ENCODE measurements at places on chromosomes 16 and 17. TPM values are rescaled to one million over a fixed set of nuclear protein-coding genes. Genes with fewer than 3 reads are reported as not detected.

The GRIN2C gene
- 2.2 TPM for total RNA-seq

DNA sequence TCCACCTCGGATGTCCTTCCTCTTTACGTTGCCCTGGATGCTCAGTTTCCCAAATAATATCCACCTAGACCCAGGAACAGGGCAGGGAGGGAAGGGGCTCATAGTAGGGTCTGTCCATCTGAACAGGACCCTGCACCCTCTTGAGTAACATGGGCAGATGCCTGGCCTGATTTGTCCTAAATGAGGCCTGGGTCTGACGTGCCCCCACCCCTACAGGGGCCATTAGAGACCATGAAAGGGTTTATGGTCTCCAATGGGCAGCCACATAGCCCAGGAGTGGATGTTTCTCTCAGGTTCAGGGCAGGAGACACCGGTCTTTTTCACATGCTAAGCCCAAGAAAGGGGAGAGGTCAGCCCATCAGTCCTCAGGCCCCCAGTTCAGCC, 6.8 kb downstream of the CACNG1 start:
- H3K27ac ChIP-seq: no peak overlapping the region
- H3K4me1 ChIP-seq: peaks cover 4% of the 10 kb centered on the region
- no peak overlapping the region for H3K4me3 ChIP-seq

- H3K27ac ChIP-seq: no peak overlapping the region
- H3K4me1 ChIP-seq: peaks cover 28% of the 10 kb centered on the region
- no peak for DNase-seq
- peaks cover 9% of the 10 kb centered on the region for H3K27me3 ChIP-seq
- H3K4me3 ChIP-seq: no peak overlapping the region
These were observed 190.3 kb downstream of the RBFOX3 start for GRCh38 chr17:79420318-79421243.

DNA sequence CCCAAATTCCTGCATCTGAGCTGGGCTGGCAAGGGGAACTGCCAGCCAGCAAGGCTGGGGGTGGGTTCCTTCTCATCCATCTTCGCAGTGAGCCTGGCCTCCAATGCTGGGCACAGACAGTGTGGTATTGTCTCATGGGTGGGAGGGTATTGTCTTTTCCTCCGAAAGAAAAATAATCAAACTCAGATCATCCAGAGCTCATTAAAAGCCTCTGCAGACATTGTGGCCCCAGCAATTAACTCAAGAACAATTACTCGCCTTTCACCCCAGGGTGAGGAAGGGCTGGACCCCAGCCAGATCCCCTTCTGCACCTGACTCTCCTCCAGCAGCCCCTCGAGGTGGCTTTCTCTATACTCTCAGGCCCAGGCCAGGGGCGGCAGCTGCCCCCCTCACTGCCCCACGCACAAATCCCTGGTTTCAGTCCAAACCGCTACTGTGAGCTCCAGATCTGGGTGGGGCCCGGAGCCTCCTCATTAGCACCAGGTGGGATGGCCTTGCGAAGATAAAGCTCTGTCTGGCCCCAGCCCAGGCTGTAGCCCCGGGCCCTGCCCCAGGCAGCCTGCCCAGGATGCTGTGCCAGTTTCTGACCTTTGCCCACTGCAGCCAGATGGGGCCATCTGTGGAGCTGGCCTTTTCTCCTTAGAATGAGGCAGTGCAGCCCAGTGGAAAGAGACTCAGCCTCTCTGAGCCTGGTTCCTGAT, 2.3 kb upstream of the KRT15 start:
- H3K4me1 ChIP-seq: peaks cover 17% of the 10 kb centered on the region
- H3K36me3 ChIP-seq: no peaks in the 10 kb centered on the region
- H3K27me3 ChIP-seq: no peaks in the 10 kb centered on the region
- no peak overlapping the region for H3K4me3 ChIP-seq
- DNase-seq: no peak

DNA sequence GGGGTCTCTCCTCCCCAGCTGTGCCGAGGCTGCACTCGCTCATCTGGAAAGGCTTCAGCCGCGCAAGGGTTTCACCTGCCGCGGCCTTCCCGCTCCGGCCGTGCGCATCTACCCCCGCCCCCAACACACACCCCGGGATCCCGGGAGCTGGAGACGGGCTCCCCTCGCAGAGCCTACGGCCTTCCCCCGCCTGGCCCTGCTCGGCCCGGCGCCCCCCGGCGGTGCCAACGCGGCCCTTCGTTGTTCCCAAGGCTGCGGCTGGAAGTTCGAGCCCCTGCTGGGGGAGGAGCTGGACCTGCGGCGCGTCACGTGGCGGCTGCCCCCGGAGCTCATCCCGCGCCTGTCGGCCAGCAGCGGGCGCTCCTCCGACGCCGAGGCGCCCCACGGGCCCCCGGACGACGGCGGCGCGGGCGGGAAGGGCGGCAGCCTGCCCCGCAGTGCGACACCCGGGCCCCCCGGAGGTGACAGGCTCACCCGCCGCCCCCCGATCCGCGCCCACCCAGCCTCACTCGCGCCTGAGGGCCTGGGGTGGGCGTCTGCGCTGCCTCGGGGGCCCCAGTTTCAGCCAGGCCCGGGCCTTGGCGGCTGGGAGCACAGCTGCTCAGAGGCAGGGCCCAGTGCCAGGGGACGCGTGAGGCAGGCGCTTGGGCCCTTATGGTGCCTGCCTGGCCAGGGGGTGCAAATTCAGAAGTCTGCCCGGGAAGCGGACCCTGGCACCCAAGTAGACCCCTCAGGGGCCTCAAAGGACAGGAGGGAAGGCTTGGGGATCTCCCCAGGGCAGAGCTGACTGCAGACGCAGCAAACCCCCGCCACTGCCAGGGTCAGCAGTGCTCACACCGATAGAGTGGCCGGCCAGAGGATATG, 11.2 kb downstream of the GALK1 start:
- no peaks in the 10 kb centered on the region for H3K27me3 ChIP-seq
- DNase-seq: no peak
- peaks cover 85% of the 10 kb centered on the region for H3K36me3 ChIP-seq
- H3K4me1 ChIP-seq: peaks cover 35% of the 10 kb centered on the region
- peak overlapping the region; percentile 16 for H3K4me3 ChIP-seq

DNA sequence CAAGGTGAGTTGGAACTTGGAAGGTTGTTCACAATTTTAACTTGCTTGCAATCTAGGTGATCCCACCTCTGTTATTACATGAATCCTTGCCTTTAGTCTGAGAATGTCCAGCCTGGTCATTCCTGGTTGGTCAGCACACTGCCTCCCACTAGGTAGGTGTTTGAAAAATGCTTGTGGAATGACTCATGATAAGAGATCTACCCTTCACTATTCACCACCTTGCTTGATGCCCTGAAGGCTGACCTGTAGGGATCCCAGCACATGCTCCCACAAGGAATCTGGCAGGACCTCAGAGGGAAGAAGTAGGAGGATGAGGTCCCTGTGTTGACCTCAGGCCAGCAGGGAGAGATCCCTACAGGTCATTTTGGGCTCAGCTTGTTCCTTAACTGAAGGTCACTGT, 30.2 kb upstream of the ABCA3 start:
- no peaks in the 10 kb centered on the region for H3K36me3 ChIP-seq
- H3K27ac ChIP-seq: no peak overlapping the region
- no peak for DNase-seq
- peaks cover 3% of the 10 kb centered on the region for H3K27me3 ChIP-seq

DNA sequence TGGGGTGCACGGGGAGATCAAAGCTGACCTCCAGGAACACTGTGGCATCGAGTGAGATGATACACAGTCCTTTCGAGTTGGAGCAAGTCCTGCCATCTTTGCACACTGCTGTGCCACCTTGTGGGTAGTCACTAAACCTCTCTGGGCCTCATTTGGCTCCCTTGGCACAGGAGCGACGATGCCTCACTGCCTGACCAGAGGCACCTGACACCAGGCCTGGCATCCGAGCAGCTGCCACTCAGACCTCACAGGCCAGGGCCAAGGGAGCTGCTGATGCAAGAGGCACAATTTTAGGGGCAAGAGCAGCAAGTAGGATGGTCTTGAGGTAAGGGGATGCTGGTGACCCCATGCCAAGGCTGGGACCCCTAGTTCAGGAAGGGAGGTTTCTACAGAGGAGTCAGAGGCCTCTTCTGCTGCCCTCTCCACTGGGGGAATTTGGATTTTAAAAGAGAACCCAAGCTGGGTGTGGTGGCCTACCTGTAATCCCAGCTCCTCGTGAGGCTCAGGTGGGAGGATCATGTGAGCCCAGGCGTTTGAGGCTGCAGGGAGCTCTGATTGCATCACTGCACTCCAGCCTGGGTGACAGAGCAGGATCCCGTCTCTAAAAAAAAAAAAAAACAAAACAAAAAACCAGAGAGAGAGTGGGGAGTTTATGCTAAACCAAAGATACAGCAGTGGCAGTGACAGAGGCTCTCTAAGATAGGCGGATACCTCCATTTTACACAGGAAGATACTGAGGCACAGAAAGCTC, 6.7 kb upstream of the ADGRG1 start:
- DNase-seq: no peak
- H3K27ac ChIP-seq: no peak overlapping the region
- no peaks in the 10 kb centered on the region for H3K36me3 ChIP-seq
- no peak overlapping the region for H3K4me3 ChIP-seq
- H3K4me1 ChIP-seq: peaks cover 78% of the 10 kb centered on the region

Measured in spinal cord (tissue), 10 donors.